ENCODE measurements at places on chromosomes 2 and 18.

DNA sequence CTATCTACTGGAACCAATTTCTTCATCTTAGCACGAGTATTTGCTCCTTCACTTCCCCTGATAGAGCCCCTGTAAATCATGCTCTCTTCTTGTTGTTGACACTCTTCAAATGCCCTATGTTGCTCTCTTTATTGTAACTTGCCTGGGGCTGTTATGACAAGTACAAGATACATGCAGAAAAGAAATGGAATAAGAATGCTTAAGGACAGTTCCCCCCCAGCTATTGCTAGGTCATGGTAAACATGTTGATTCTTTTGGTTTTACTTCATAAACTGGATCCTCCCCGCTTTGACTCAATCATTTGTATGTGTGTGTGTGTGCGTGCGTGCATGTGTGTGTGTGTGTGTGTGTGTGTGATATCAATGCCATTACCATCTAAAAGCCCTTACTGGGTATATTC lies 368.5 kb upstream of the CNTNAP5 start:
- no peak for DNase-seq

GRCh38 chr2:73156539-73157124 lies 43.9 kb upstream of the RAB11FIP5 start:
- no peak for DNase-seq

GRCh38 chr2:121200419-121201315 lies 84.3 kb downstream of the TFCP2L1 start:
- no peak for DNase-seq

DNA sequence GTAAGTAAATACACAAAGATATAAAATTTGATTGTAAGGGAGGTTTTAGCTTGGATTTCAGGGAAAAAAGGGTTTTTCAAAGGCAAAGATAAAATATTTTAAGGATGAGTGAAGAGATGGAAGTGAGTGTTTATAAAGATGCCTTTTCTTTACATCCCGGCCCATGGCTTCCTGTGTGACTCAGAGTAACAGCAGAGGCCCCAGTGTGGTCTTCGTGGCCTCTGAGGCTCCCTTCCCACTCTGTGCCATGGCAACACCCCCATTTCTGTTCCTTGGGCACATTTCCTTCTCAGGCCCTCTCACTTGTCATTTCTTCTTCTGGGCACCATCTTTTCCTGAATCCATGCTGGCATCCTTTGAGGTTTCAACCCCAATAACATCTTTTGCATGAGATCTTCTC lies 92.6 kb upstream of the TMEM18 start:
- DNase-seq = no peak

DNA sequence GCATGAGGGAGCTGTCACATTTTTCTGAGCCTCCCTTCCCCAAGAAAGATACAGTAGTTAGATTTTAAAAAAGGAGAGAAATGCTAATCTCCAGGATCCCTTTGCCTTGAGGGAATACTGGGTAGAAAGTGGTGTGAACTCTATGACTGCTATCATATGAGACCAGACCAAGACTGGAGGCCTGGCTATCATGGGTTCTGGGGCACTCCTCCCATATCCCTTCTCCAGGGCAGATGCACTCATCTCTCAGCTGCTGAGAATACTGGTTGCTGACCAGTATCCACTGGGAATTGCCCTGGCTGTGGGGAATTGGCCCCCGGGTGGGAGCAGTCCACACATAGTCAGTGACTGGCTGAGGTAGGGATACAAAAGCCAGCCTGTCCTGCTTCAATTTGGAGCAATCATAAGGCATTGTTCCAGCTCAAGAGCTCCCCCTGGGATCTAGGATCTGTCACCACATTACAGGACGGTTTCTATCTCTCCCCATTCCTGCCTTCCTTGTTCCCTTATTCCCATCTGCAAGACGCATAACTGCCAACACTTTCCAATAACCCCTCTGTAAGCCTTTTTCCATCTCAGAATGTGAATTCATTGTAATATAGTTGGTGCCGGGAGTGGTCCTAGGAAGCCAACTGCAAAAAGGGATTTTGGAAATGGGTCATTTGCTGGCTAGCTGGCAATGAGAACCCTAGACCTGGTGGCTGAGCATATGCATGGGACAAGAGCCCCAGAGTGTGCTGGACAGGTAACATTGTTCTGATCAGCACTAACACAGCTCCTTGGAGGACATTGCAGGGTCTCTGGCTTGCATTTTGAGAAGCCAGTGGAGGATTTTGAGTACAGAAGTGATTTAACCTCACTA lies 35.4 kb upstream of the REEP1 start:
- DNase-seq = no peak

Data from stimulated activated CD4-positive, alpha-beta T cell treated with anti-CD3 and anti-CD28 coated beads, Interleukin-15, amount 100 ng/mL, for 1 hour (primary cell).